H4 (cell line): ENCODE measurements at places on chromosomes 2 and 18. TPM values are rescaled to one million over a fixed set of nuclear protein-coding genes. Genes with fewer than 3 reads are reported as not detected.

- peak; percentile 1 for DNase-seq
Measured at GRCh38 chr2:34104601-34105000, 505.5 kb upstream of the FAM98A start.

DNA sequence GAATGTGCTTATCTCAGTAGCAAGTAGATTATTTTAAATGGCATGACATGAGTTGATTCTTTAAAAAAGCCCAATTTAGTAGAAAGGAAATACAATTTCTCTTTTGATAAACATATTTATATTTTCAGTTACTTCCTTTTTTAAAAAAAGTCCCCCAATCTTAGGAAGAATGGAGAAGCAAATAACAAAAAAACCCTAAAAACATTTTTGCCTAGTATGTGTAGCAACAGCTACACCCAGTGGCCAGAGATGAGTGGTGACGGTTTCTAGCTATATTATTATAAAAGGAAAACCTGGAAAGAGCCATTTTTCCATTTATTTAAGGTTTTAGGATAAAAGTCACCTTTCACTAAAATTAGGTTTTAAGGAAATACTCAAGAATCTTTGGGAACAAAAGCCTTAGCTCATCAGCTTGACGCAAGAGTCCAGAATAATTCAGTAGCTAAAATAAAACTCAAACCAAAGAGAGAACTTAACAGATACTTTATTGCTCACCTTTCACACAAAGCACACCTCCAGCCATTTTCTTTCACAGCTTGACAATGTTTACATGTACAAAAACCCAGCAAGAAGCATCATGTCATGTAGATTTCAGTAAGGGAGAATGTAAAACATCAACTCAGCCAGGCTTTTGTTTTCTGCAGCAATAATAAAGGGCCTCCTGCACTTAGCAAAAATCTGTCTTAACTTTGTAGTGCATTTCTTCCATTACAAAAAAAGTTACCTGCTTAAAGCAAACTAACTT lies 15.7 kb downstream of the FAM98A start:
- no peak for DNase-seq

- no peak for DNase-seq
Measured at GRCh38 chr2:10374362-10374943, 71.7 kb downstream of the HPCAL1 start.

DNA sequence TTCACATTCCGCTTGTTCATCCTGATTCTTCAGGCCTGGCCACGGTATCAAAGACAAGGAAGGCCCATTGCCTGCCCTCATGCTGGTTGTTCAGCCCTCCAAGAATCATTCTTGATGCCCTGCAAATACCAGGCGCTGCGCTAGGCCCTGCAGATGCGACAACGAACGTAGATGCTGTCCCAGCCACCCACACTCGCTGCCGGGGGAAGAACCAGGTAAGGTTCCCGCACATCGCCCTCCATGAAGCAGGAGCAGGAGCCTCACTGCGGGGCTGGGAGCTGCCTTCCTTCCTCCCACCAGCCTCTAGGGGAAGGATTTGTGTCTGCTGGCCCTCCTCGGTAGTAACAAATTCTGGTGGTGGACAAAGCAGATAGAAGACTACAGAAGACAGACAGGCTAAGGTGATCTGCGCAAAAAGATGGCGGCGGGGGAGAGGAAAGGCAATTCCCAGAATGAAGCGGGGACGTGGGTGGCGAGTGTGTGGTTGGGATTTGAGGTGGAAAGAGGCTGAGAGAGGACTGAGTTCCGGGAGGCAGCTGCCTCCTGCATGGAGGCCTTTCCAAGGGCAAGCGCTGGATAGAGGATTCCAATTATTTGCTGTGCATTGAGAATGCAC lies 19.8 kb upstream of the GPR55 start:
- no peak for DNase-seq

GRCh38 chr2:160608599-160608998 lies 115.0 kb upstream of the RBMS1 start:
- DNase-seq: no peak

GRCh38 chr2:42267530-42267929 lies 93.5 kb downstream of the COX7A2L start:
- DNase-seq: no peak

- DNase-seq: no peak
Measured at GRCh38 chr18:75638776-75639471, 211.4 kb upstream of the SMIM21 start.

DNA sequence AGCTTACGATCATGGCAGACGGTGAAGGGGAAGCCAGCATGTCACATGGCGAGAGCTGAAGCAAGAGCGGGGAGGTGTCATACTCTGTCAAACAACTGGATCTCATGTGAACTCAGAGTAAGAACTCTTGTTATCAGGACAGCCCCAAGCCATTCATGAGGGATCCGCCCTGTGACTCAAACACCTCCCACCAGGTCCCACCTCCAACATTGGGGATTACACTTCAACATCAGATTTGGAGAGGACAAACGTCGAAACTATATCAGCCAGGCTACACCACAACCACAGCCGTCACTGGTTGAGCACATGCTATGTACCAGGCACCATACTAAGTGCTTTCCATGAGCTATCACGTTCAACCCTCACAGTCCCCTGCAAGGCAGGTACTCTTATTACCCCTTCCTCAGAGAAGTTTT lies 293.8 kb downstream of the PRKCE start:
- no peak for DNase-seq

DNA sequence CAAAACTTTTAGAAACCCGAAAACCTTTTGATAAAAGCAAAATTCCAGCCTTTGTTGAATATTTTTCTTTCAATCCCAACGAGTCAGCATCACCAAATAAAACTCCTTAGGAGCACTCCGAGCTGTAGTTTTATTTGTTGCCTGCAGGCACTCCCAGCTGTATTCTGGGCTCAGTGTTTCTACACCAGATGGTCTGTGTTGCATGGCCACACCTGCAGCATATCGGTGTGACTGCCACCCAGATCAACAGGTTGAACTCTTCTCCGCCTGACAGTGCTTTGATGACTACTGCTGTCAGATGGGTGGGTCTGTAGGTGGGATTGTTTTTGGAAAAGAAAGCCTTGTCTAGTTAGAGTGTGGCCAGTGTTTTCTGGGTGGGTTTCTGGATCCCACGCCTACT lies 32.7 kb downstream of the APCDD1 start:
- DNase-seq: no peak

DNA sequence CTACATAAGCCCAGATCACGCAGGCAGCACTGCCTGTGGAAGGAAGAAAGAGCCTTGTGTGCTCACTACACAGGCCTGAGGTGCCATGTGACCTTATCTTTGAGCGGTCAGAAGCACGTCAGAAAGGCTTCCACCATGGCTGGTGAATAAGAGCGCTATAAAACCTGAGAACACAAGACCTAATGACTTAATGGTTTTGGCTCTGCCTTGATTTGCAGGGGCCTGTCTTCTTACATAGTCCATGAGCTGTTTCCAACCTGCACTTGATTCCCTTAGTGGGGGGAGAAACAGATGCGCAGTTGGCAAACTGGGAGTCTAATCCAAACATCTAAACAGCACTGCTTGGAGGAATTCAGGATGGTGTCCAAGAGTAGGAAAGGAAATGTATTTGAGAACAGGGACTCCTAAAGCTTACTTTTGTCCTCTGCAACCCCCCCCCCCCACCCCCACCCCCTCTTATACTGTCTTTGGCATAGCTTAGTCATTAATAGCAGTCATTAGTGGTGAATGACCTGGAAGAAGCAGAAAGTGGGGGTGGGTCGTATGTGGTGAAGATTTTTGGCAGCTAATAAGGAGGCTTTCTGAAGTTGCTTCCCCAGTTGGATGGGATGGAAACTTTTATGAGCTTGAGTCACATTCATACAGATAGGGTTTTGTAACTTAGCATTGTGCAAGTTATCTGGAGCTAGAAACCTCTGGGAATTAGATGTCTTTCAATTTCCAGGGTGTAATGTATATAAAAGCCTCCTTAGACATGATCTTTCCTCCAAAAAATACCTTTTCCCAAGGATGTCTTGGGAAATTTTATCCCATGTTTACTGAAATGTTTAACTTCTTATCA lies 454.1 kb downstream of the MEIS1 start:
- peak; percentile 97 for DNase-seq

DNA sequence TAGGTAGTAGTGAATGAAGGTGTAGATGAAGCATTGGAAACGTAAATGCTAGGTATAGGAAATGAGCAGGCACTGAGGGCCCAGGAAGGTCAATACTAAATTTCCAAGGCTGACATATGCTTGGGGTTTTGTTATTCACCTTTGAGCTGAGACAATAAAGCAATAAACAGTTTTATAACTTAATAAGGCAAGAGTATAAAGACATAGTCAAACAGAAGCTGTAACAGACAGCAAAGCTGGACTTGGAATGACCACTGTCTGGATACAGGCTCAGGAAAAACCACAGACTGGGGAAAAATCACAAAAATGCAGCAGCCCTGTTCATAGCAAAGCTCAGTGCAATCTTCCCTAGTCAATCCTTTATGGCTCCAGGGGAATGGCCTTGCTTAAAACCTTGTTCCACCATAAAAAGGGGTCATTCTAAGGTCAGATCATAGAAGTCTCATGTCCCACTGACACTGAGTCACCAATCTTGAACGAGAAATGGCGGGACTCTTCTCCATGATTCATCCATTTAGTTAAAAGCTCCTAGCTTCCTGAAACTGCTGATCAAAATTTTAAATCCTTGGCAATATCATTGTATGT lies 493.3 kb downstream of the CMPK2 start:
- peak; percentile 13 for DNase-seq

Gene SLC39A10
- total RNA-seq: 19.1 and 19.2 TPM in 2 replicates

Gene NEMP2
- total RNA-seq: 14.6 and 16.5 TPM in 2 replicates

Gene RBMS1
- 39.0 and 42.2 TPM in 2 replicates for total RNA-seq

Gene SPC25
- 31.9 and 42.2 TPM in 2 replicates for total RNA-seq
